ENCODE measurements at places on chromosomes 12 and 14.

DNA sequence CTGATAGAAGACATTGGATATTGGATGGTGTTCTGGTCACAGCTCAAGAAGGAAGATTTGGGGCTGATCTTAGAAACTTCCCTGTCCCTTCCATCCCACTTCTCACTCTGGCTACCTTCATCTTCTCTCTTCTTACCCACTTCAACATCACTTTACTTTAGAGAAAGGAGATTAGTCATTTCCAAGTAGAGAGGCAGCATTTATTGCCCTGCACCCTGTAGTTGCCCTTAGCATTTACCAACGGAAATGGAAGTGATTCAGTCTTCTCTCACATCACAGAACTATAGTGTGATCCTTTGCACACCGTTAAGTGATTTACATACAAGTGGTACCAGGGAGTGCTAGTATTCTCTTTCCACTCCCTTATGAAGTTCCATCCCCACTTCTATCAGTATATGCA lies 52.4 kb downstream of the PHLDA1 start:
- no peak for DNase-seq

DNA sequence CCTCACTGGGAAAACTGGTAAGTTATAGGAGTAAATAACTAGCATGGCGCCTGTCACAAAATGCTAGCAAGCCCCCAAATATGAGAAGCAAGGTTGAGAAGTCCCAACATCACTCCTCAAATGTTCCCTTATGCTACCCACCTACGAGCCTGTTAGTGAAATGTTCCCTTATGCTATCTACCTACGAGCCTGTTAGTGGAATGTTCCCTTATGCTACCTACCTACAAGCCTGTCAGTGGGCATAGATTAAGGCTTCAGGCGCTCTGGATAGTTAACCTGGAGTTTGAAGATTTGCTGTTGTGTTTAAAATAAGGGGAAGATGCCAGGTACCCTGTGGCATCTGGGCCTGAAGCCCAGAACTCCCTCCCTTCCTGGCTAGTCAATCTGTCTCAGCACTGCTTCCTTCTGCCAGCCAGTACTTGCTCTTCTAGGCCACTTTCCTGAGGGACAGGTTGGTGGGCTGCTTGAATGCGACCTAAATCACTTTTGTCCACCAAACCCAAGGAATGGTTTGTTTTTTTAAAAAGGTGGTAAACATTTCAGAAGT lies 67.1 kb upstream of the SINHCAF start:
- no peak for DNase-seq

GRCh38 chr12:2117541-2117940 lies 64.8 kb downstream of the CACNA1C start:
- no peak for DNase-seq

- DNase-seq = no peak
These were observed 477.8 kb upstream of the TMPO start for GRCh38 chr12:98037401-98038140.

- no peak for DNase-seq
These were observed 206.2 kb downstream of the PPM1H start for GRCh38 chr12:62728741-62729140.

- peak; percentile 41 for DNase-seq
These were observed 144.5 kb upstream of the SLC38A2 start for GRCh38 chr12:46516933-46517578.

- DNase-seq = no peak
These were observed 148.0 kb upstream of the PDE3A start for GRCh38 chr12:20220339-20220738.

DNA sequence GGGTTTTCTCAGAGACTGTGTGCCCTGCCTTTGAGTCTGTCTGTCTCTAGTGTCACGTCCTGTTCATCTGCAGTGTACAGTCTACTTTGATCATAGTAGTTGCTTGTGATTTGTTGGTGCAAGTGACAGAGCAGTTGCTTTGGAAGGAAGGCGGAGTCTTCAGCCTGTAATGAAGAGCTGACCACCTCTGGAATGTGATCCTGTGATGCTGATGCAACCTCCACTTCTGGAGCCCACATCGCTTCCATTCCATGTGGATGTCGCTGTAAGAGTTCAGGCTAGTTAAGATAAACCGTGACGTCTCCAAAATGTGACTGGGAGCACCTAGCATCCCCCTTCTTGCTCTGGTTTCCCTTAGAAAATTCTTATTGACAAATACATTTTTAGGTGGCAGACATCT lies 51.8 kb downstream of the PELI2 start:
- DNase-seq = no peak

GRCh38 chr12:72738811-72739210 lies 466.6 kb downstream of the TRHDE start:
- no peak for DNase-seq

DNA sequence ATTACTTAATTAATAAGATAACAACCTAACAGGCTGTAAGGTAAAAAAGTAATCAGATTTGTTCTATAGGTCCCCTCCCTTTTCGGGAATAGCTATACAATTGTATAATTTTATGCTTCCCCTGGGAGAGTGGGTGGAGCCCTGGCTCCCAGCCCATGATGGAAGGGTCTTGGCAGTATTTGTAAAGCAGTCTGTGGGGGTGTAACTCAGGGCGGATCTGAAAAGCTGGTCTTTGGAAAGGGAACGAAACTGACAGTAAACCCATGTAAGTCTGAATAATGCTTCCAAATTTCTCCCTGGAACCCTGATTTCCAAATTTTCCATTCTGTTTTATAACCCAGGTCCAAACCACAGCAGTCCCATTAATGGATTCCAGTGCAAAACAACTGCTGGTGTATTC lies 110.4 kb downstream of the DAD1 start:
- no peak for DNase-seq

- DNase-seq = no peak
These were observed 238.2 kb upstream of the SSTR1 start for GRCh38 chr14:37969511-37969979.

DNA sequence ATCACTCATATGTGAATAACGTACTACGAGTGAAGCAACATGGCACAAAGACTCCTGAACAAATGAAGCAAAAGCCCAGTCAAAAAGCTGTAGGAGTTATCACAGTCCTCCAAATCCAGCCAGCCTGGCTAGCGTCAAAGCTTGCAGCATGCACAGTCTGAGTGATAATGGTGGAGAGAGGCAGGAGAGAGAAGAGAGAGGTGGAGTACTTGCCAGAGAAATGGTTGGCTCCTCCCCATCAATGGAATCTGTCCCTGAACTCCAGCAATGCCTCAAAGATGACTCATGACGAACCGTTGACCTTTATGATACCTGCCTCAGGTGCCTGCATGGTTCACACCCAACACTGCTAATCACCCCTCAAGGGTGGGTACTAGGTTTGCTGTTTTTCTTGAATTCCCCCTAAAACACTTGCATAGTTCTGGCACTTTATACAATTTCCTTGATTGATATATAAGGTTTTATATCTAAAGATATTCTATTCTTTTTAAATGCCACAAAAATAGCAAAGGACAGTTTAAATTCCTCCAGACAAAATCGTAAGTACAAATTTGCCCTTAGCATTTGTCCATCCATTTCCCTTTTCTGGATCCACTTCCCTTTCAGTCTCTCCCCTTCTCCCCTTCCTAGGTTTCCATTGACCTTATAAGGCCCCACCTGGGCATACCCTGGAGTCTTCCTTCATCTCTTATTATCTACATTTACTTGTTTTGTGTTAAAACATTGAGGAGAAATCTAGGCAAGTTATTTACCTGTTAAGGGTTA lies 10.2 kb downstream of the ARHGDIB start:
- DNase-seq = peak; percentile 33

DNA sequence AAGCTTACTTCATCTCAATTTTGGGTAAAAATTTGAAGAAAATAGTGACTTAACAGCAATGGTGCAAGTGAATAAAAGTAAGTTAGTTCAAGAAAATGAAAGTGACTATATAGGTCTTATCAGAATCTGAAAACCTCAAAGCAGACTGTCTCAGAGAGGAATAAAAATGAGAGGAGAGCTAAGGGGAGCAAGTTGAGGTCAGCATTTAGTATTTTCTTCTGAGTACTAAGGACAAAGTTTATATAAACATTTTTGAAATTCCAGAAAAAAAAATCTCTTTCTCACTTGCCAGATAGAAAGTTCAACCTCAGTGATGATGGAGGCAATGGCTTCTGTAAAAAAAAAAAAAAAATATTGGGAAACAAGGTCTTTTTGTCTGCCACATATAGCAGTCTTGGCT lies 414.1 kb downstream of the NPAS3 start:
- no peak for DNase-seq

DNA sequence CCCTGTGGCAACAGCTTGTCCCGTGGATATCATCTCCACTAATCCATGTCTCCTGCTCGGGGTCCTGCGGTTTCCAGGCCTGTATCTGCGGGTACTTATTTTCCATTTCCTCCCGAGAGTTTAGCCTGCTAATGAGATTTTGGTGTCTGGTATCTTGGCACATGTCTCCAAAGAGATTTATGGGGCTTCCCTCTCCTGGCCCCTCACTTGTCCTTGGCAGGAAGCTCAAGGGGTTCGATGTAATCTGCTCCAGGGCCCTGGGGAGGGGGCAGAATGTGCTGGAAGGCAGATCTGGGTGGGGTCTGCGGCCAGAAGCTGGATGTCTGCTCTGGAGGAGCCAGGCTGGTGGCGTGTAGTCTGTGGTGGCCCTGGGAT lies 85.7 kb downstream of the KIF26A start:
- no peak for DNase-seq

DNA sequence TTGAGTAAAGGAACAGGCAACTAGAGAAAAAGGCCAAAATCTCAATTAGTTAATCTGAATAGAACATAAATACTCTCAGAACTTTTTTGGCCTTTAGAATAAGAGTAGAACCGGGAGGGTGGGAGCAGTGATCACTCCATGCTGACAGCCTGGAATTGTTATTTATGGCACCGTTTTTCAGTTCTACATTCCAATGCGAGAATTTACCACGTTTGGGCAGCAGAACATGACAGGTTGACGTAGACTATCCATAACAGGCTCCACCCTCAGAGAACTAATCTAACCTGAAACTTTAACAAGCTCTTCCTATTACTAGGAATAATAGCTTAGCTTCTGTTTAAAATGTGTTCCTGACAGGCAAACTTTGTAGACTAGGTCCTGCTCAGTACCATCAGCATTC lies 379.1 kb downstream of the SEC23A start:
- no peak for DNase-seq

DNA sequence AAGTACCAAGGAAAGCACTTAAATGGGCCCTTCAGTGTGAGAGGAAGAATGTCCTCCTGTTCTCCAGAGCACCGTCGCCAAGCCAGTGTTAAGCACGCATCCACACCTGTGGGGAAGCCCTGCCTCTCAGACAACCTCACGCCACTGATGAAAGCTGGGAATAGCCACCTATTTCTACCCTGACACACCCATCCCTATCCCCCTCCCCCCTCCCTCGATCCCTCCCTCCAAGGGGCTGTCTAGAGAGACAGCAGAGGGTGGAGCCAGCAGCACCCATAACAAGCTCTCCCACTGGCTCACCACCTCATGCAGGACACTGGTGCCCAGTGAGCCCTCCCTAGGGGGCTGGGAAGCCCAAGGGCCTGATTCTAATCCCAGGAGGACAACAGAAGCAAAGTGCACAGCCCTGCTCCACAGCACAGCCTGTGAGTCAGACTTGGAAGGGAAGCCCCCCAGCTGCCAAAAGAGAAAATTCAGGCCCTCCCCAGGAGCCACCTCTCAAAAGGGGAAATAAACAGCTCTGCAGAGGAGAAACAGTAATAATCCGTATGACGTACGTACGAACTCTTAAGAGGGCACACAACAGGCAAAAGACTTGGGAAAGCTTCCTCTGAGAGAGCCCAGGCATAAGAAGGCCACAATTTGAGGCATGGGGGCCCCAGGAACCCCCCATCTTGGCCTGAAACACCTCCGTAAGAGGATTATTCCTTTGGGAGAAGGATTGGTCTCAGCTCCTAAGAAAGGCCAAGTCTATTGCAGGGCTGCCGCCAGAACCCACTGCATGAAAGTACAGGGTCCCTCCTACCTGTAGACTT lies 7.8 kb downstream of the PITPNM2 start:
- no peak for DNase-seq

DNA sequence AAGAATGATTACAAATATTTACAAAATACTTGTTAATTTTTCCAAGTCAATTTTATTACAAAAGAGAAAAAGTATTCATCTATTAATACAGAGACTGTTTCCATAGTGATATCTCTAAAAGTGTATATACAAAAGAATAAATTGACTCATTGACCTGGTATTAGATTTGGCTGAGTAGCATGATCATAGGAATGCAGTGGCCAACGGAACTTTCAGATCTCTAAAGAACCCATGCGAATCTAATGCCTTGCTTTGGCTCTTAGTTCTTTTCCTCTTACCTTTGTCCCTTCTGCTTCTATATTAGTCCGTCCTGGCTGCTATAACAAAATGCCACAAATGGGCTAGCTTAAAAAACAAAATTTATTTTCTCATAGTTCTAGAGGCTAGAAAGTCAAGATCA lies 717.8 kb downstream of the TMTC2 start:
- DNase-seq = no peak

- no peak for DNase-seq
These were observed 6.8 kb upstream of the BEGAIN start for GRCh38 chr14:100593751-100594624.

GRCh38 chr14:24132976-24133375 lies 2.5 kb downstream of the FITM1 start:
- DNase-seq = no peak

DNA sequence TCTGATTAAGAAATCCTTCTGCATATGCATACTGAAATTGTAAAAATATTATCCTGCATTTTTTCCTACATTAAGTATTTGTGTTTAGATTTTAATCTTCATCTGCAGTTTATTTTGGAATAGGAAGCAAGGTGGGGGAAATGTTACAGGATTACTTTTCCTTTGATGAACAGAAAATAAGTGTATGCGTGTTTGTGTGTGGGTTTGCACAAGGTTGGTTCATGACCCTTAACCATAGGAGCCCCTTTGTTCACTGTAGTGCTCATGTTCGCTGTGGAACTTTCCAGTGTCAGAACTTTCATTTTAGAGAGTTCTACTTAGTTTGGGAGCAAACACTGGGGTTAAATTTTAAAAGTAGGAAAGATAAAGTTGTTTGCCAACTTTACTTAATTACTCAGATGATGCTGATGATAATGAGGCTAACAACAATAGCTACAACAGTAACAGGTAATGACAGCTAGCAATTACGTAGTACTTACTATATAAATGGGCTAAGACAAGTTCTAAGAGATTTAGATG lies 6.4 kb upstream of the A2M start:
- DNase-seq = no peak

DNA sequence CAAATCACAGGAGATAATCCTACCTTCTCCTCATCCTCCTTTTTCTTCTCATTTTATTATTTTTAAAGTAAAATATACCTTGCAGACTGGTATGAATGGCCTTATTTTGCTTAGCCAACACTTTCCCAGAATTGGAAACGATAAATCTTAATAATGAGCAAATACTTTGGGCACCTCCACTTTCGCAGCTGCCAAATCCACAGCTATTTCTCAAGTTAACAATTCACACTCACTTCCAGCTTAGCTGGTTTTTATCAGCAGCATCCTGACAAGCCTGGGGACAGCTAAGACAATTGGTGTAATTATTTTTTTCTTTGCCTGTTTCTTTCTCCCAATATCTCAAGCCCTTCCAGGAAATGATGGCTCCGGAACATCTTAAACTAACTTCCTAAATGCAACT lies 867.5 kb upstream of the TMEM132C start:
- no peak for DNase-seq

- no peak for DNase-seq
These were observed 377.6 kb upstream of the ATP2B1 start for GRCh38 chr12:90086281-90086680.
